NCI-H187 (cell line): ENCODE measurements at places on chromosomes 3 and 15.

GRCh38 chr3:137970914-137971831 is 38.8 kb upstream of the CLDN18 start:
- DNase-seq: no peak

DNA sequence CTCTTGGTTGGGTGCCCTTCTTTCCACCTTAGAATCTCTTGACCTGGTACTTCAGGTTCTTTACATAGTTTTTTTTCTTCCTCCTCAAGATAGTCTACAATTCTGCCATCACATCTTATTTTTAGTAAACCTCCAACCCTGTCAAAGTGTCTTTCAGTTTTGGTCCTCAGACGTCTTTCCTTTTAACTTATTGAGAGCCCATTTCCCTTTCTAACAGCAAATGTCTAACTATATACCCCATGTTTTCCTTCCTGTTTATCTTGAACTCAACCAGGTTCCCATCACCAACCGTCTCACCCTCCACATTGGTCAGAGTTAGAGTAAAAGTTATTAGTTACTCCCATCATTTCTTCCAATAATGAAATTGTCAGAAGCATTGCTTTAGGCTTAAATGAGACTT is 10.4 kb downstream of the KBTBD12 start:
- DNase-seq: no peak

DNA sequence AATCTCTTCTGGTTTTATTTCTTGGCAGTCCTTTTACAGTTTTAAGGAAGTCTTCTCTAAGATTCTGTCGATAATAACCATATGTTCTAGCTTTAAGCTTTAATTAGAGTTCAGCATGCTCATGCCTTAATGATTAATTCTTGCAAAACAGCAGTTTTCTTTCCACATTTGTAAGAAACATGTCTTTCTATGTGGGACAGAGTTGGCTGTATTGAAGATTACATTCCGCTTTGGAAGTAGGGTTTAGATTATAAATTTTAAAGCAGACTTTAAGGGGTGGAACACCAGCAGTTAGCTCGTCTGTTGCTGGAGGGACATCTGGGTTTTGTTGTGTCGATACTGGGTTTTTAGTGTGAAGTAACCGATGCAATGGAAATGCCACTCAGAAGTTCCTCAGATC is 35.3 kb downstream of the SQOR start:
- no peak for DNase-seq

- no peak for DNase-seq
Measured at GRCh38 chr3:142987080-142987700, 14.2 kb upstream of the U2SURP start.

GRCh38 chr3:136152963-136153362 is 43.2 kb downstream of the MSL2 start:
- no peak for DNase-seq

DNA sequence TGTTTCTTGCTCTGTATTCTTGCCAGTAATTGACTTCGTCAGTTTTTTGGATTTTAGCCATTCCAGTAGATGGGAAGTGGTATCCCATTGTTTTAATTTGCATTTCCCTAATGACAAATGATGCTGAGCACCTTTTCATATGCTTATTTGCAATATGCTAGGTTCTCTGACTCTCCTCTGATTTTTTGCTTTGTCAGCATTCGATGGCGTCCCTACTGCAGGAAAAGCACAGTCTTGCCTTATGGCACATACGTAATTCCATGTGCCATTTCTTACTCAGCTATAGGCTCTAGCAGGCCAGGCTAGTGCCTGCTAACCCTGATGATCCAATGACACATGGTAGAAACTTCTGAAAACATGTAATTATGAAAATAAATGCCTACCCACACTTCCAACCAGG is 239.2 kb upstream of the ATP10A start:
- DNase-seq: no peak

DNA sequence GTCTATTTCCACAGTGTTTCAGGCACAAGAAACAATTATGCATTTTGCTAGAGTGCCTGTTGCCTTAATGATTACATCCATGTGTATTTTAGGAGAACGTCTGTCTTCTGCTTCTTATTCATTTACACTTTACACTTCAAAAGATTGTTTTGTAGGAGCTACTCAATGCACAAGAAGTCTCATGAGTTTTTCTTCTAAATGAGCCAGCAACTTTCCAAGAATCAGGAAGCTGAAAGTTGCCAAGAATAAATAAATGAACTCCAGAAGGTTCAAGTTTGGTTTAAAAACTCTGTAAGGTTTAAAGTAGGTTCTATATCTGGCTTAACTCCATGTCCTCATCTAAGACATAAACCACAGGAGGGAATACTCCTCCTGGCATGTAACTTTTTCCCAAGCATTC is 103.8 kb upstream of the ADPGK start:
- no peak for DNase-seq

DNA sequence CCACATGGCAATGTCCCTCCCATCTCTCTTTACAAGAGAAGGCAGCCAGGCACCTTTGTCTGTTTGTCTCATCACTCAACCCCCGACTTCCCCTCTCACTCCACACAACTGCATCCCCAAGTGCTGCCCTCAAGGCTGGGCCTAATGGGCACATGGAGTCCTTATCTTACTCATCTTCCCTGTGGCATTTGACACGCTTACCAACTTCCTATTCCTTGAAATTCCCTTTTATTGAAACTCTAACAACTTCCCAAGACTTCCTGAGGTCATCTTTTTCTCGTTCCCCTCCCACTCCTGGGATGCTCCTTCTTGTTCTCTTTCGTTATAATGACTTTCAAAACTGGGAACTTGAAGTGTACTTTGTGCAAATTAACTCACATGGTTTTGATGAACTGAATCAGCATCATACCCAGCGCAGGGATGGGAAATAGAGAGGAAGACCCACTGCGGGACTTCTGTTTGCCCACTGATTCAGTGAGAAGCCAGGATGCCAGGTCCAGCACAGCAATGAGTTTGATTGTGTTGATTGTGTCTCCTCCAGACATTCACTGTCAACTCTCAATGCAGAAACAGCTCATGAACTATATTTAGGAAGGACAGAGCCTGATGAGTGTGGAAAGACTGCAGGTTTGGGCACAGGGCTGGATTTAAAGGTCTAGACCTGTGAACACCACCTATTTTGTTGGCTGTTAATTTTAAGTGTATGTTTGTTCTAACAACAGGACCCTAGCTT is 104.7 kb upstream of the TNIK start:
- no peak for DNase-seq

DNA sequence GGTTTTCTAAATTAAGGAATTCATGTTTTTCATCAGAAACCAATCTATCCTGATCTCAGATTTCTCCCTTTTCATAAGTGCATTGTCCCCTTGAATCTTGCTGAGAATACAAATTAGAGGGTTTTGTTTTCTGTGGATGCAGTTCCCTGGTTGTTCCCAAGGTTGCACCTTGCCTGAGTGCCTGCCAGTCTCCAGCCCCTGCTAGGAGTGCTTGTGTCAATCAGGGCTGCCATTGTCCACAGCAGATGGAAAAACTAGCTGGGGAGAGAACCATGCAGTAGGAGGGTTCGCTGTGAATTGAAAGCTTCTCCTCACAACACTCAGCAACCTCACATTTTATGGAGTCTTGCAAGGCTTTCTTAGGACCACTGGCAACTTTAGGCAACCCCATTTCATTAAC is 210.8 kb upstream of the CTNNB1 start:
- DNase-seq: no peak

DNA sequence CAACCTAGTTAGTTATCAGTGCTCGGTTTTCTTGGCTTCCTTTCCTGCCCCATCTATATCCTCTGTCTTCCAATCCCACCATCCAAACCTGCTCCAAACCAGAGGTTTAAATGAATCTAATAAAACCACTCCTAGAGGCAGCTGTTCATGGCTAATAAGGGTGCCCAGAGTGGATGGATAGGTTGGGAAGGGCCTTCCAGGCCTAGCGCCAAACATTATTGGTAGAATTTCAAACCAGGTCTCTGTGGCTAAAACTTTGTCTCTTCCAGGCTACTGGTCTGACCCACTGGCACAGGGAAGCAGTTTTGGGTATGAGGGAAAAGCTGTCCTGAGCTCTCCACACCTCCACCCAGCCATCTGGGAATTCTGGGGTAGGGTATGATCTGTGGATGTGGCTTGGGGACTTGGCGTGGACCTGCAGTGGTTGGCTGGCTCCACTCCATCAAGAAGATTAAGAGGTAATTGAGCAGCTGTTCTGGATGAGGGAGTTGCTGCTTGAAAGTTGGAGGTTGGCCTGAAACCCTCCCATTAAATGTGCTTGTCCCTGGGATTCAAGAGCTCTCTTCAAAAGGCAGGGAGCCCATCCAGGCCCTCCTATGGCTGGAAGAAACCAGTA is 29.3 kb upstream of the INSYN1 start:
- no peak for DNase-seq

DNA sequence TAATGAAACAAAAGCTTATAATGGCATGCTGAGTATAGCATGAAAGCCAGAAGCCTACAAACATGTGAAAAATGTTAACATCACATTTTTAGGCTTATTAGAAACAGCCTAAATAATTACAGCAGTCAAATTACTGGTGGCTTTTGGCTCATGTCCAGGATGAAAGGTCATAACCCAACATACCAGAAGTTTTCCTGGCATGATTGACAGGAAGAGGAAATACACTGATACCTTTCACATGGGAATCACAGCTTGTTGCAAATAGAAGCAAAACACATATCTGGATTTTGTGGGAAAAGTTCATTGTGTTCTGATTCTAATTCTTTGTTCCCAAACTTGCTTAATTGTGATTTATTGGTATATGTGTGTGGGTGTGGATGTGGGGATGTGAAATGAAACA is 393.5 kb upstream of the ARRDC4 start:
- DNase-seq: no peak

DNA sequence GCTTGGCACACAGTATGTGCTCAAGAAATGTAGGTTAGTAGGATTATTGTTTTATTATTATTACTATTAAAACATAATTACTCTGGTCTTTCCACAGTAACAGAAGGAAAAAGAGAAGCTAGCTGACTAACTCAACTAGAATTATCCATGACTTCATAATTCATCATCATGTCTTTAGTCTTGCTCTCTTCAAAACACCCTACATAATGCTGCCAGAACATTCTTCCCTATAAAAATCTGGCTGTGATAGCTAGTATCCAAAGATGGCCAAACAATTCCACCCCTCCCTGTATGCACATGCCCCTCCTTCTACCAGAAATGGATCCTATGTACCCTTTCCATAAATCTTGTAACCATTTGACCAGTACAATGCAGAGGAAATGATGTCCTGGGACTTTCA is 48.8 kb upstream of the SRGAP3 start:
- no peak for DNase-seq

GRCh38 chr3:182568876-182569275 is 224.4 kb upstream of the ATP11B start:
- DNase-seq: no peak

GRCh38 chr3:65562447-65562846 is 476.3 kb downstream of the MAGI1 start:
- no peak for DNase-seq

- DNase-seq: no peak
Measured at GRCh38 chr3:98329392-98330124, 24.1 kb upstream of the OR5K4 start.

- DNase-seq: no peak
Measured at GRCh38 chr3:144763878-144764454, 792.3 kb downstream of the DIPK2A start.

DNA sequence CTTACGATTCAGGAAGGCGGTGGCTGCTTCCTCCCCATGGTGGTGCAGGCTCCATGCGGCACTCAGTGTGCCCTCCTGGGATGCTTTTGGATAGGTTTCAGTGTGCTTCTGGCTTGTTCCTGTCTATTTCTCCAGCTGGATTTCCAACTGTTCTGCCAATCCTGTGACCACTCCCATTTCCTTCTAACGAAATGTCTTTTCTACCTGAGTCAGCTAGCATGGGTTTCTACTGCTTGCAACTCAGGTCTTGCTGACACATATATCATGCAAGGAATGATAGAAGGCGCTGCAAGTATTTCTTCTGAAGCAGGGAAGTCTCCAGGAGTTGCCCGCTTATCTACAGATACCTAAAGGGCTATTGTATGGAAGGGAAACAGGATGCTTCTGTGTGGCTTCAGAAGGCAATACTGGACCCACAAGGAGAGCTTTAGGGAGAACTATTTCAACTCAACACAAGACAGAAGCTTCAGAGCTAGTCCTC is 244.4 kb downstream of the OPA1 start:
- DNase-seq: no peak
